Esophagus mucosa (tissue), 1 donor: ENCODE measurements at places on chromosomes 13 and 19.

GRCh38 chr13:108227651-108228272 is 9.6 kb downstream of the ABHD13 start:
- ATAC-seq = no peak

DNA sequence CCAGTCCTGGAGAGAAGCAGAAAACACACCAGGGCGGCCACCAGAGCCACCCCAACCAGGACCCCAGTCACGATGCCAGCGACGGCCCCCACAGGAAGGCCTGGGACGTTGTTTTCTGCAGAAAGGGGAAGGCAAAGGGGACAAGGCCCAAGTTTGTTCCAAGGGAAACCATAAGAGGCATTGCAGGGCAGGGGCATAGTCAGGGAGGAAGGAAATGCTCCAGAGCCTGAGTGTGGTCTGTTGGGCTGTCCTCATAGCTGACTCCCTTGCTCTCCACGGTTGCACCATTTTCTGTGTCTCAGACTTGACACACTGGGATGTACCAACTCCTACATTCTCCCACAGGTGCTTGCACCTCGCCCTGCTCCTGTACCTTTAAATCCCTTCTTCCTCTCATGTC is 5.2 kb downstream of the CEACAM4 start:
- no peak for ATAC-seq

GRCh38 chr13:109899748-109900147 is 113.4 kb upstream of the IRS2 start:
- ATAC-seq = no peak

GRCh38 chr13:73177916-73178565 is 119.2 kb downstream of the KLF5 start:
- no peak for ATAC-seq

DNA sequence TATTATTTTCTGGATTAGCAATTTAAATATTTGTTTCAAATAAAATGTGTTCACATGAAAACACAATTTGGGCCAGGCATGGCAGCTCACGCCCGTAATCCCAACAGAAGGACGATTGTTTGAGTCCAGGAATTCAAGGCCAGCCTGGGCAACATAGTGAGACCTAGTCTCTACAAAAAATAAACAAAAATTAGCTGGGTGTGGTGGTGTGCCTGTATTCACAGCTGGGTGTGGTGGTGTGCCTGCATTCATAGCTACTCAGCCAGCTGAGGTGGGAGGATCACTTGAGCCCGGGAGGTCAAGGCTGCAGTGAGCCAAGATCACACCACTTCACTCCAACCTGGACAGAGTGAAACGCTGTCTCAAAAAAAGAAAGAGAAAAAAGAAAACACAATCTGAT is 46.4 kb downstream of the KPNA3 start:
- ATAC-seq = peak; percentile 71

- ATAC-seq = peak; percentile 84
Observed at GRCh38 chr19:6516018-6516658, 14.0 kb upstream of the TUBB4A start.

- no peak for ATAC-seq
Observed at GRCh38 chr13:27783111-27783510, 9.2 kb upstream of the GSX1 start.

DNA sequence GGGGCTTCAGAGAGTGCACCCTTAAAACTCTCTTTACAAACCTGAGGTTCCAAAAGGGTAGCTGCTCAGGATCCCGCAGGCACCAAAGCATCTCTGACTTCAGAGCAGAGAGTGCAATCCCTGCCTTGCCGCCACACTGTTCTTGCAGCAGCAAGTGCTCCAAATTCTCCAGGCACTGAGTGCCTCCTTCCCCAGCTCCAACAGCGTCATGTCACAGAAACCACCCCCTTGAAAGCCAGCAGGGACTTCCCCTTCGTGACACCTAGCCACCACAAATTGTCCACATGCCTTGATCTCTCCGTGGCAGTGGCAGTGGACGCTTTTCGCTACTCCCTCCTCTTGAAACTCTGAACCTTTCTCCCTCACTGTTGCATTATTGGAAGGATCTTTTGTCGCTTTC is 39.9 kb downstream of the MBNL2 start:
- ATAC-seq = no peak

GRCh38 chr19:14654786-14655560 is 19.7 kb downstream of the ADGRE3 start:
- no peak for ATAC-seq

DNA sequence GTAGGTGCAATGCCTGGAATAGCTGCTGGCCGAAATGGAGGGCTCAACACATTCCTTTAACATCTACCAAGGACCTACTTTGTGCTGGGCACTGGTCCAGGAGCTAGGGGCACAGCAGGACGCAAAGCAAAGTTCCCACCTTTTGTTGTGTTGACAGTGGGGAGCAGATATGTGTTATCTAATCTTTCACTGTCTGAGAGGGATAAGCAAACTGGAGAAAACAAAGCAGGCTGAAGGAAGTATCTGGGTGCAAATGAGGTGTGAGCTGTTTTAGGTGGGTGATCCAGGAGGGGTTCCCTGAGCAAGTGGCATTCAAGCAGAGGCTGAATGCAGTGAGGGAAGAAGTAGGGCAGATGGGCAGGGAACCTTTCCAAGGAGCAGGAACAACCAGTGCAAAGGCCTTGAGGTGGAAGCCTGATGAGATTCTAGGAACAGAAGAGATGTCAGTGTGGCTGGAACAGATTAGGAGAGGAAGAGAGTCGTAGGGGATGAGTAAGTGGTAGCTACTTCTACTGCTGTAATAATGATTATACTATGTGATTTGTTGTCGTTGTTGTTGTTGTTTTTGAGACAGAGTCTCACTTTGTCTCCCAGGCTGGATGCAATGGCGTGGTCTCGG is 2.2 kb upstream of the PLAUR start:
- no peak for ATAC-seq

DNA sequence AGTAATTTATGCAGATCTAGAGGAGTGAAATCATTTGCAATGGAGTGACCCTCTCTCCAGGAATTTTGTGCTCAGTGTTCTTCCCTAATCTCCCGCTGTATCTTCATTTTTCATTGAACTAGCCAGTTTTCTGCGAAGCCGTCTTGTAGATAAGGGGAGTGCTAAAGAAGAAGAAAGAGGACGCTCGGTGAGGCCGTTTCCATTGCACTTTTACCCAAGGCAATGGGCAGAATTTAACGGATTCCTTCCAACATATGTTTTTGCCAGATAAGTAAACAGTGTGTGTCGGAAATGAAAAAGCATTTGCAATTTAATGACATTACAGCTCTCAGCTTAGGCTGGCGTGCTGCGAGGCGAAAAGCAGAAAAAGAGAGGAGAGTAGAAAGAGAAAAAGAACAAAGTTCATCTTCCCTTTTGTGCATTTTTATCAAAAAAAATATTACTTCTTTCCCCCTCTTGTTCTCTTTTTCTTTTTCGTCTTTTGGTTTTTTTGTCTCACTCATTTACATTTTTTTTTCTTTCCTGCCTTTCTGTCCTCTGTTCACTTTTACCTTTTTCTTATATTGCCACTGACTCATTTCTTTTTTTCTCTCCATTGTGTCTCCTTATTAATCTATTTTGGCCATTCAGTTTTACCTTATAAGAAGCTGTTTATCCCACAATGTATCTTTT is 49.9 kb downstream of the SOX21 start:
- ATAC-seq = no peak

- ATAC-seq = no peak
Observed at GRCh38 chr19:29532956-29533355, 7.2 kb downstream of the VSTM2B start.

DNA sequence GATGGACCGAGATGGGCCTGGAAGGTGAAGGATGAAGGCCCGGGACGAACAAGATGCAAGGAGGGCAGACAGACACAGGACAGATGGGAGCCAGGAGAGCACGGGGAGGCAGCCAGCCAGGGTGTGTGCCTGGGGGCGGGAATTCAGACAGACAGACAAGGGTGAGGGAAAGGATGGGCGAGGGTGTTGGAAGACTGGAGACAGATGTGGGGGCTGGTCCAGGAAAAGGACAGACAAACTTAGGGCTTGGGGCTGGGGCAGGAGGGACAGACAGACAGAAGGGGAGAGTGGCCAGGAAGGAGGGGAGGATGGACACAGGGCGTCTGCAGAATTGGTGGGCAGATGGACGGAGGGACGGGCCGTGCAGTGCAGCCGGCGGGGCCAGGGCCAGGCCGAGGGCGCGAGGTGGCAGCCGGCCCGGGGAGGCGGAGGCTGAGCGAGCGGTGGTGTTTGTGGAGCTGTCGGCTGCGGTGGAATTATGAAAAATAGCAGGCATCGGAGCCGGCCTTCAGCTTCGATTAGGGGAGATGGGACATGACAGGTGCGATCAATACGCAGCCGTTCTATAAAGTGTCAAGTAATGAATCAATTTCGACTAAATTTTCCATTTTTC is 4.6 kb upstream of the ERFL start:
- ATAC-seq = no peak

DNA sequence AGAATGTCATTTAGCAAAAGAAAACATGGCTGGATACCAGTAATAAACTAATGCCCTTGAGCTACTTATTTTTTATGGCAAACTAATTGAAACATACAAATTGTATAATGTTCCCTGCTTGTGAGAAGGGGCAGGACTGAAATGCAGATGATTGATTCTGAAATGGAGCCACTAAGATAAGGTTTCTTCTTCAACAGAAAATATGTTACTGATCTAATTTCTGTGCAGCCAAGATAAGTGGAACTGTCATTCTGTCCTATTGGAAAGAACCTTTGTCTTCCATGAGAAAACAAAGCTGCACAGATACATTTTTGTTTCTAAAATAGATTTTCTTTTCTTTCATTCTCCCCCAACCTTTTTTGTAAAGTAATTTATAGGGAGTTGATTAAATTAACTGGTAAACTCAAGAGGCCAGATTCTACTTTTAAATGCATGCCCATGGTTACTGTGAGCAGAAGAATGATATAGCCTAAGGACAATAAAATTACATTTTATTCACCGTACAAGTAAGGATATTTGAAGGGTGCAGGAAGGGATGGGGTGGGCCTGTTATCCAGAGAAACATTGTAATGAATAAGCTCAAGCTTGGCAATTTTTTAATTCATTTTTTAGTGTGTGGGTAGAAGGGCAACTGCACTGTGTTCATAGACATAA is 39.9 kb downstream of the STARD13 start:
- ATAC-seq = no peak

GRCh38 chr19:12793290-12794195 is 2.3 kb downstream of the JUNB start:
- peak; percentile 45 for ATAC-seq
